ENCODE measurements at places on chromosomes 12 and 14. TPM values are rescaled to one million over a fixed set of nuclear protein-coding genes. Genes with fewer than 3 reads are reported as not detected.

GRCh38 chr12:109948368-109948767 lies 47.8 kb downstream of the GIT2 start:
- no peak for DNase-seq

DNA sequence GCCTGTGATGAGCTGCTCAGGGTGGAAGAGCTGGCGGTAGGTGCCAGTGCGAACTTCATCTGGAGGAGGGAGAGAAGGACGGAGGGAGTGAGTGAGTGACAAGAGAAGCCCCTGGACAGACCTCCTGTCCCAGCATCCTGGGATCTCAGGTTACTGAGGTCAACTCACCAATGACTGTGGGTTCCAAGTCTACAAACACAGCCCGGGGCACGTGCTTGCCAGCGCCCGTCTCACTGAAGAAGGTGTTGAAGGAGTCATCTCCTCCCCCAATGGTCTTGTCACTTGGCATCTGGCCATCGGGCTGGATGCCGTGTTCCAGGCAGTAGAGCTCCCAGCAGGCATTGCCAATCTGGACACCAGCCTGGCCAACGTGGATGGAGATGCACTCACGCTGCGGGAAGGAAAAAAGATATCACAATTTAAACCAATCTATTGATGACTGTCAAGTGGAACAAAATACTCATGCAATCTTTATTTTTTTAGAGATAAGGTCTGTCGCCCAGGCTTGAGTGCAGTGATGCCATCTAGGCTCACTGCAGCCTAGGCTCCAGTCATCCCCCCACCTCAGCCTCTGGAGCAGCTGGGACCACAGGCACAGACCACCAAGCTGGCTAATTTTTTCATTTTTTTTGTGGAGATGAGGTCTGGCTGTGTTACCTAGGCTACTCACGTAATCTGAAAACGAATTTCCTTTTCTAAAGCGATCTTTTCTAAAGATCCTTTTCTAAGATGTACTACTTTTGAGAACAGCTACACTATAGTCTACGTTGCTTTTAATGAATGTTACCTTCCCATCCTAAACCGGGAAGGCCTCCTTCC lies 1.7 kb downstream of the TUBA1B start:
- DNase-seq: no peak

Gene SLC8A3
- total RNA-seq: 1.0 TPM

Gene RNU6-8
- total RNA-seq: not detected

DNA sequence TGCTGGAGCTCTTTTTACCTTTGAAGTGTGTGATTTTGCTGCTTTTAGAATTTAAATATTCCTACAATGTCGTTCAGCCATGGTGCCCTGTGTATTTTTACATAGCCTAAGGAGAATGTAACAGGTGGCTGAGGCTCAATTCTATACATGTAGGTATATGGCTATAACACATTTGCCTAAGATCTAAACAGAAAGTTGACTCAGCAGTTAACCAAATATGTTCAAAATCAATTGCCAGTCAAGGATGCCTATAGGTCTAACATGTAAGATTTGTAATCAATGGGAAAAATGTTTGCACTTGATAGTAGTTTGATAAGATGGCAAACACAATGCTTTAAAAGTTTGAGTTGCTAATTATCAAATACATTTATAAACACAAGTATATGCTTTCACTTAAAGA lies 8.2 kb downstream of the PAWR start:
- DNase-seq: no peak

All from H1 (cell line).